Ovary (tissue), 10 donors: ENCODE measurements at places on chromosomes 12 and 14. TPM values are rescaled to one million over a fixed set of nuclear protein-coding genes. Genes with fewer than 3 reads are reported as not detected.

The KCNK13 gene
- total RNA-seq, result 0.80 TPM

The CLBA1 gene
- 3.5 TPM for total RNA-seq

The HECTD1 gene
- total RNA-seq, result 154 TPM

The BHLHE41 gene
- 31.8 TPM for total RNA-seq

The OASL gene
- total RNA-seq, result 0.22 TPM

The RTL1 gene
- total RNA-seq, result 0.53 TPM

The KLRD1 gene
- 0.33 TPM for total RNA-seq

The EEA1 gene
- total RNA-seq, result 14.1 TPM

The TBX3 gene
- total RNA-seq, result 61.2 TPM

The SYCP3 gene
- not detected for total RNA-seq

The KLHDC1 gene
- total RNA-seq, result 16.8 TPM
